Activated T-cell treated with anti-CD3 and anti-CD28 coated beads for 1 hour (primary cell): ENCODE measurements at places on chromosomes 12 and 14.

DNA sequence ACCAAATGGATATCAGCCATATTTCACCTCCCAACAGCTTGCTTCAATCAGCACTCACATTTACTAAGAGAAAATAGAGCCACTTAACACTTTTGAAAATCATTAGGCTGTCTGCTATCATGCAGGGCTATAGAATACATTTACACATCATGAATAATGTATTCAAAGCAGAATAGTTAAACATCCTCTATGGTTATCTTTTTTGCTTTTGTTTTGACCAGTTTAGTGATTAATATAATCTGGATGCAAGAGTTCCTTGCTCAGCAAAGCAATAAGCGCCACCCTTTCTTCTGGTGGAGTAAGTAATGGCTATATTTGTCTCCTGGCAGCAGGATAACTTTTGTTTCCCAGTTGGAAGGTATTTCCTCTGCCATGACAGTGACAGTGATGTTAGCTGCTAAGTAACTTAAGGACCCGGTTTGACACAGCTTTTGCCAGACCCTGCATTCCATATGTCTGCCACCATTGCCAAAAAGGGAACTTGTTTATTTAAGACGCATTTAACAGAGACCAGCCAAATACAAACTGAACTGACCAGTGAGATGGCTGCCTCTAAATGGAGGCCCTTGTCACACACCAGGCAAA lies 70.3 kb upstream of the NR2C1 start:
- DNase-seq = no peak

- no peak for DNase-seq
Measured at GRCh38 chr12:128772249-128772648, 51.5 kb downstream of the SLC15A4 start.

DNA sequence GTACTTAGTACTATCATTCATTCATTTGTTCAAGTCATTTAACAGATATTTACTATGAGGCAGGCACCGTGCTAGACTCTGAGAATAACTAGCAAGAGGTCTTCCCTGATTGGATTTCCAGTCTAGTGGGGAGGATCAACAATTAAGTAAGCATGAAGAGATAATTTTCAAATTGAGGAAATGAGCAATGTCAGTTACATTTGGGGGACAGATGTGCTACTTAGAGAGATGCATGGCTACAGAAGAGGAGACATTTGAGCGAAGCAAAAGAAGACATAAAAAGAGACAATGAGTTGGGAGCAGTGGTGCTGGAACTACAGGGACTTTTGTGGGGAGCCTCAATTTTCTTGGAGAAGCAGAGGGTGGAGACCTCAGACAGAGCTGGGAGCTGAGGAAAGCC lies 7.7 kb downstream of the KCNA5 start:
- no peak for DNase-seq

DNA sequence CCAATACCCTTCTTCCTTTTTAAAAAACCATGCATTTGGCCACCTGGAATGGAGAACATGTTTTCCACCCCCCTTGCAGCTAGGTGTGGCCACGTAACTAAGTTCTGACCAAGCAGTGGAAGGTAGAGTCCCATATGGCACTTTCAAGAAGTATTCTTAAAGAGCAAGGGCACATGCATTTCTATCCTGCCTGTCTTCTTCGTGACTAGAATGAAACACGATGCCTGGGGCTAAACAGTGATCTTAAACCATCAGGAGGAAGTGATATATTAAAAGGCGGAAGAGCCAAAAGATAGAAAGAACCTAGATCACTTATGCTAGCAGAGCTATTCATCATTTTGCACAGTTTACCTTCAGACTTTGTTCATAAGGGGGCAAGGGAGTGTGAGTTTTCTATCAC lies 16.0 kb upstream of the DDX11 start:
- DNase-seq = no peak

DNA sequence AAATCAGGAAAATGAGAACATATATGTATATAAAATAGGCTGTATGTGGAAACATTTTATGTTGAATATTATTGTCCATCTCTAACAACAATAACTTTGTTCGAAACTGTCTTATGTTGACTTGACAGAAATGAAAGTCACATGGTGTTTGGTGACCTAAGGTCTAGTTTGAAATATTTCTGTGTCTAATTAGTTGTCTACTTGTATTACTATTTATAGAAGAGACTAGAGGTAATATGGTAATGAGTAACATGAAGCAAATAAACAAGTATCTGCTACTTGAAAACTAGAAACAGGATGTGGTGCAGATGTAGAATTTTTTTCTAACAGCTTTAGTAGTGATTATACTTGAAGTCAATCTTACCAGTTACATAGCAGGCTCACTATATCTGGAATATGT lies 3.9 kb downstream of the GPHN start:
- DNase-seq = no peak

- DNase-seq = no peak
Measured at GRCh38 chr12:4663971-4664505, 15.1 kb downstream of the NDUFA9 start.

- no peak for DNase-seq
Measured at GRCh38 chr12:3533703-3534386, 42.8 kb downstream of the PRMT8 start.
